ENCODE measurements at places on chromosomes 3 and 15. TPM values are rescaled to one million over a fixed set of nuclear protein-coding genes. Genes with fewer than 3 reads are reported as not detected.

DNA sequence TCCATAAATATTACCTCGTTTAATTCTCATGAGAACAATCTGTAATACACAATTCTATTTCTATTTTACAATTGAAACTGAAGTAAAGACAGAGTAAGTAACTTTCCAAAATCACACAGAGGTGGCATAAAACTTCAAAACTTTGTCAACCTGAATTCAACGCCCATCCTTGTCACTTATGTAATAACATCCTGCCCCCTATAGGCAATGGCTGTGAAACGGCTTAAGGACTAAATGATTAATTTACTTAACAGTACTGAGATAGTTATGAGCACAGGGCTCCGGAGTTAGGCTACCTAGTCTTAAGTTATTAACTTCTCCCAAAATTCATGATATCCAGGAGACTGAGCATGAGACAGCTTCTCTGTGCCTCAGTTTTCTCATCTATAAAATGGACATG lies 293.1 kb upstream of the CHRM5 start:
- peak; percentile 37 for DNase-seq

DNA sequence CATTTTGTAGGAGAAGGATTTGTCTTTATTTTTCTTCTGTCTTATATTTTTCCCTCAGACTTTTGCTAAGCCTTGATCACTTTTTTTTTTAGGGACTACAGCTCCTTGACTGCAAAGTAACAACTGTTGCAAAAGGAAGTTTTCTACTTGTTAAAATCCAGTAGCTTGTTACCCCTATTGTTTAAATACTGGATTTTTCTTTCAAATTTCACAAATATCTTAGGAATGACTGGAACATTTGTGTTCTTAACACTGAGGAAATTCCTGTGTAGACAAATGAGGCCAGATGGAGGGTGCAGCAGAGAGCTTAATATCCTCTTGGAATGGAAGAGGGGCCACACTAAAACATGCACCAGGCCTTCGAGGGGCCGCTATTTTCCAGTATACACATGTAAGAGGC lies 3.2 kb upstream of the PGPEP1L start:
- no peak for DNase-seq

DNA sequence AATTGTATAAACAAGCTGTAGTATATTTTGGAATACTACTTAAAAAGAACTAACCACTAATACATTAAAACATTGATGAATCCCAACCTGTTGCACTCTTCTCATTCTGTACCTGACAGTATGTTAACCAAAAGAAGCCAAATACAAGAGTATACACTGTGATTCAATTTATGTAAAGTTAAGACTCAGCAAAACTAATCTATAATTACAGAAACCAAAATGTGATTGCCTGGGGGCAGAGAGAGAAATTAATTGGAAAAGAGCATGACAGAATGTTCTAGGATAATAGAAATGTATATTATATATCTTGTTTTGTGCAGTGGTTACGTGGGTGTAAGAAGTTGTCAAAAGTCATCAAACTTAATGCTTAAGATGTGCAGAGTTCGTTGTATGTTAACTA lies 31.1 kb downstream of the PIK3CA start:
- no peak for DNase-seq

- DNase-seq: no peak
Measured at GRCh38 chr3:66390013-66390412, 110.8 kb downstream of the LRIG1 start.

- no peak for DNase-seq
Measured at GRCh38 chr3:86998569-86998968, 7.6 kb upstream of the VGLL3 start.

GRCh38 chr15:58755350-58755749 lies 5.8 kb upstream of the ADAM10 start:
- no peak for DNase-seq

- no peak for DNase-seq
Measured at GRCh38 chr15:29914511-29914926, 92.3 kb upstream of the TJP1 start.

DNA sequence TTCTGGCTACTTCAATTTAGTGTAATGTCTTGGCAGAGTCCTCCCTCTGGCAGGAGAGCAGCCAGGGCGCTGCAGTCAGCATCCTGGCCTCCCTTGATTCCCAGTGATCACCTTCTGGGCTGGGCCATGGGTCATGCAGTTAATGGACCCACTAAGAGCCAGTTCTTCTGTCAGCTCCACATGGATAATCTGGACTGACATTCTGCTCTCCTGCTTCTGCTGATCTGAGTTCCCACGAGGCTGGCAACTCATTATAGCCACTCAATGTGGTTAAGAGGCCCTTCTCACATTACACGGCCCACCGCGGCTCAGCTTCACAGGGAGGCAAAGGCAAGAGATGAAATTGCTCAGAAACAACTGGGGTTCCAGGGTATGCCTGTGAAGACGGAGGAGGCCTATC lies 94.0 kb downstream of the WDR76 start:
- peak; percentile 78 for DNase-seq

- no peak for DNase-seq
Measured at GRCh38 chr3:43180694-43181093, 74.8 kb upstream of the POMGNT2 start.

DNA sequence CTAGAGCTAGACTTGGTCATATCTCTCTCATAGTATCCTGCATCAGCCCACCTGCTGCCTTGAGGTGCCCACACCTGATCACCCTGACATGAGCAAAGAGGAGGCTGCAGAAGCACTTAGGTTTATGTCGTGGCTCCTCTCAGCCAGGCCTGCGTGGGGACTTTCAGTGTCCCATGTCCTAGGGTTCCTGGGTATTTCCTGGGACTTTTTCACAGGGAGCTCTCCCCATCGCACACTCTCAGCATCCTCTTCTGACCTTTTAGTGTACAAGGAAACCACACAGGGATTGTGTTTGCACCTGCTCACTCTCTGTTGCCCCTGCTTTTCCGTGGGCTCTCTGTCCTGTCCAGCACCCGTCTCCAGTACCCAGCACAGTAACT lies 61.4 kb downstream of the ARNT2 start:
- no peak for DNase-seq

DNA sequence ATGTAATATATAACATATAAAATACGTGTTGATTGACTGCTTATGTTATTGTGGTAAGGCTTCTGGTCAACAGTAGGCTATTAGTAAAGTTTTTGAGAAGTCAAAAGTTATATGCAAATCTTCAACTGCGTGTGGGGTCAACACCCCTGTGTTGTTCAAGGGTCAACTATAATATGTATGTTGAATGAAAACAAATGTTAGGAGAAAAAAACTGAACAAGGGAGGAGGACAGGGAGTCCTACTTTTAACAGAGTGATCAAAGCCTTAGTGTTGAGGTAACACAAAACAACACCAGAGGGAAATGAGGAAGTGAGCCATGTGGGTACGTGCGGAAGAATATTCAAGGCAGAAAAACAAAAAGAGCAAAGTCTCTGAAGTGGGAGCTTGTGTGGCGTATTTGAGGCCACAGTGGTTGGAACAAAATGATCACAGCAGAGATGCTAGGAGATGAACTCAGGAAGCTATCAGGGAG lies 62.5 kb downstream of the SFMBT1 start:
- DNase-seq: no peak

DNA sequence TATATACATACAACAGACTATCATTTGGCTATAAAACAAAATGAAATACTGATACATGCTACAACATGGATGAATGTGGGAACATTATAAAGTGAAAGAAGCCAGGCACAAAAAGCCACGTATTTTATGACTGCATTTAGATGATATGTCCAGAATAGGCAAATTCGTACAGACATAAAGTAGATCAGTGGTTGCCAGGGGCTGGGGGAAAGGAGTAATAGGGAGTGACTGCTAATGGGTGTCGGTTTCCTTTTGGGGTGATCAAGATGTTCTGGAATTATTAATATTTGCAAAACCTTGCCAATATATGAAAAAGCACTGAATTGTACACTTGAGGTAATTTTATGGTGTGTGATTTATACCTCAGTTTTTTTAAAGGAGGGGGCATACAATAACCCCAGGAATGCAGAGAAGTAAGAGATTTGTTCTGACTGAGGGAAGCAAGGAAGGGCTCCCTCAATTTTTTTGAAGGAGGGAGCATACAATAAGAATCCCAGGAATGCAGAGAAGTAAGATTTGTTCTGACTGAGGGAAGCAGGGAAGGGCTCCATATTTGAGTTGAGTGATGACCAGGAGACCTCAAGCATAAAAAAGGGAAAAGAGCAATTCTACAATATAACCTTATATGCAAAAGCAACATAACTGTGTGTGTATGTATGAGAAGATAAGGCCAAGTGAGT lies 6.2 kb downstream of the PSMD6 start:
- DNase-seq: no peak

GRCh38 chr3:153679714-153680113 lies 441.5 kb upstream of the ARHGEF26 start:
- DNase-seq: no peak

GRCh38 chr15:31217067-31217466 lies 109.6 kb upstream of the KLF13 start:
- DNase-seq: no peak

DNA sequence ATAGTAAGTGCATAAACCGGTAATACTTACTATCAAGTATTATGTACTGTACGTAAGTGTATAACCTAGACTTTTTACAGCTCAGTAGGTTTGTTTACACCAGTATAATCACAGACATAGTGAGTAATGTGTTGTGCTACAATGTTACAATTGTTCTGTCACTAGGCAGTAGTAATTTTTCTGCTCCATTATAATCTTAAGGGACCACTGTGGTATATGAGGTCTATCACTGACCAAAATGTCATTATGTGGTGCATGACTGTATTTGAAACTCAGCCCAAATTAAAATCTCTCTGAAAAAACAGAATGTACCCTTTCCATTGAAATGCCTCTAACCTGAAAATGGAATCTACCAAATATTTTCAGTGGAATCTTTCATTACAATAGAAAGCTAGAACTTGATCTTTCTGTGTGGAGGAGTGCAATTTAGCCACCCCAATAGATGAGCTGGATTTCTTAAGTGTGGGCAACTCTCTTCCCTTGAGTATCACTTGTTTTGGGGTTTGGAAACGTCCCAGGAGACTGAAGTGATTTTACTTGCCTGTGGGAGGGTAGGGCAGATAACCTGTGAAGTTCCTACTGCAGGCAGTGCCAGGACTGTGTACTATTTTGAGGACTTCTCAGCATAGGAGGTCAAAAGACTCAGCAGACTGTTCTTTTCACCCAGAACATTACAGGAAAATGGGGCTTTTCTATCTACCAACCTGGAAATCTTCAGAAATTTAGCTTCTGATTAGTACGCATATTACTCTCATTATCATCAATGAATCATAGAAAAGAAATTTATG lies 50.9 kb downstream of the FAM98B start:
- DNase-seq: no peak

- DNase-seq: no peak
Measured at GRCh38 chr3:144643771-144644198, 672.2 kb downstream of the DIPK2A start.

- DNase-seq: no peak
Measured at GRCh38 chr3:127140501-127141460, 52.1 kb upstream of the PRR23E start.

GRCh38 chr3:108153451-108153981 lies 62.7 kb upstream of the CD47 start:
- peak; percentile 83 for DNase-seq

GRCh38 chr15:85751291-85752123 lies 43.2 kb downstream of the KLHL25 start:
- no peak for DNase-seq

GRCh38 chr15:75542386-75542797 lies 36.7 kb downstream of the PTPN9 start:
- DNase-seq: no peak

- no peak for DNase-seq
Measured at GRCh38 chr3:65788461-65788860, 250.3 kb downstream of the MAGI1 start.

- DNase-seq: peak; percentile 69
Measured at GRCh38 chr15:33064878-33065277, 129.6 kb downstream of the FMN1 start.

DNA sequence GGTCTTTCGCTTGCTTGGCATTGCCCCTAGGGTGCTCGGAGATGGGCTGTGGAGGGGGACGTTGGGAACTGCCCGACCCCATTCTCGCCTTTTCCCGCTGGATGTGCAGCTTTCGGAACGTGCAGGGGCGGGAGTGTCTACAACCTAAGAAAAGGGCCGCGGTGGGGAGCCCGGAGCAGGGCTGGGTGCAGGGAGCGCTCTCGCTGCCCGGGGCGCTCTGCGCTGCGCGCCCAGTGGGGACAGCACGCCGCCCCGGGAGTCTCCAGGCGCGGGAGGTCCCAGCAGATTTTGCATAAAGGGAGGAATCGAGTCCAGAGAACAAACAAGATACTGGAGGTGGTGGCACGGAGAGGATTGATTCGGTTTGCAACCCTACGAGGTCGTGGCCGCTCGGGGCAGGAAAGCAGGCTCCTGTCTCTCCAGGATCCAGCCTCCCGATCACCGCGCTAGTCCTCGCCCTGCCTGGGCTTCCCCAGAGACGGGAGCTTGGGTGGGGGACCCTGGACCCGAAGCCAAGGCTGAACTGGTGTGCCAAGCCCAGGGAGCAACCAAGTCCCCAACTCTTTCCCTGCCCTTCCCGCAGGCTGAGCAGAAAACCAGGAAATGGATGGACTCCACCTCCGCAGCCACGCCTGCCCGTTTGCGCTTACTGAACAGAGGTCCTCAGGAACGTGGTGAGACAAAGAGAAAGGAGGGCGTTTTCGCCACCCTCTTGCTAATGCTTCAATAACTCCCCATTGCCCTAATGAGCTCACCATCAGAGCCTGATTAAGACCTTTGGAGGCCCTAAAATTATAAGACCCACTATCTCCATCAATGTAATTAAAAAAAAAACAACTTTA lies 59.7 kb downstream of the NOX5 start:
- DNase-seq: peak; percentile 79

GRCh38 chr15:38189671-38190295 lies 62.9 kb upstream of the SPRED1 start:
- DNase-seq: no peak

GRCh38 chr15:63465104-63465503 lies 39.3 kb upstream of the USP3 start:
- DNase-seq: peak; percentile 77

GRCh38 chr3:10944866-10945265 lies 47.7 kb upstream of the SLC6A1 start:
- DNase-seq: no peak

ZNF385D gene
- total RNA-seq: not detected

ARGFX gene
- not detected for total RNA-seq

MYO5C gene
- 1.2 TPM for total RNA-seq

GAP43 gene
- 0.29 TPM for total RNA-seq

USP4 gene
- 14.5 TPM for total RNA-seq

FBXO45 gene
- total RNA-seq: 21.7 TPM

IMP3 gene
- total RNA-seq: 153 TPM

HTR3E gene
- total RNA-seq: not detected

TIGIT gene
- total RNA-seq: not detected

CAPN7 gene
- total RNA-seq: 28.2 TPM

TGM5 gene
- total RNA-seq: not detected

FAM107A gene
- not detected for total RNA-seq

Measured in RPMI7951 (cell line).